ENCODE measurements at places on chromosomes 11 and 22.

DNA sequence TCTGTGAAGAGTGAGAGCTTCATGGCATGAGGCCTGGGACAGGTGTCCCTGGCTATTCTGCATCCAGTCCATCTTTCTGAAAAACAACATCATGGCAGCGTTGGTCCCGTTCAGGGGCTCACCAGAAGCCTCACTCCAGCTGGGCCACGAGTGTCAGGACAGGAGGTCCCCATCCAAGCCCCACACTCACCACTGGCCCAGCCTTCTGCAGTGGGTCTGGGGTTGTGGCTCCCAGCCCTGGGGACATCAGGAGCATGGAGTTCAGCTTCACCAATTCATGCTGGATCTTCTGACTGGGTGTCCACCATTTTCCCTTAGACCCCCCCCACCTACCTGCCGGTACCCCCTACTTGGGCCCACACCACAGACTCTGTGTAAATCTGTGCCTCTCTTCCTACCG lies 400.3 kb downstream of the BRD1 start:
- no peaks in the 10 kb centered on the region for H3K27me3 ChIP-seq
- H3K36me3 ChIP-seq = no peaks in the 10 kb centered on the region
- no peak overlapping the region for H3K27ac ChIP-seq
- H3K4me1 ChIP-seq = no peaks in the 10 kb centered on the region

- no peaks in the 10 kb centered on the region for H3K27me3 ChIP-seq
- DNase-seq = no peak
- peaks cover 79% of the 10 kb centered on the region for H3K4me1 ChIP-seq
- H3K36me3 ChIP-seq = peaks cover 44% of the 10 kb centered on the region
- peak overlapping the region; percentile 88 for H3K27ac ChIP-seq
- peak overlapping the region; percentile 20 for H3K4me3 ChIP-seq
These were observed 15.6 kb downstream of the TBC1D10A start for GRCh38 chr22:30310881-30311771.

DNA sequence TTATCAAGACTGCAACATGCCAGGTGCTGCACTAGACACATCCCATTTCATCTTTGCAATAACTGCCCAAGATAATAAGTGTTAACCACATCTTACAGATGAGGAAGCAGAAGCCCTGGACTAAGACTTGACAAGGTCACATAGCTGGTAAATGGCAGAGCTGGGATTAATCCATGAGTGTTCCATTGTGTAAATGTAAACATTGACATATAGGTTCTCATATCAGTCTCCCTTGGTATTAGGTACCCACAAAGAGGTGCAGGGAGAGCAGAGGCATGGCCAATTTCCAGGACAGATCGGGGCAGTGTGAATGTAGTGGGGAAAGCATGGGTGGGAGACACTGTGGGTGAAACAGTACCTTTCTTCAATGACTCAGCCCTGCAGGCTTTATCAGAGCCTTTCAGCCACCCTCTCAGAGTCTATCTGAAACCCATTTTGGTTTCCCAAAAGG lies 17.9 kb downstream of the MICAL2 start:
- no peak for DNase-seq
- H3K27ac ChIP-seq = no peak overlapping the region
- peaks cover 1% of the 10 kb centered on the region for H3K36me3 ChIP-seq
- peaks cover 38% of the 10 kb centered on the region for H3K4me1 ChIP-seq
- no peaks in the 10 kb centered on the region for H3K27me3 ChIP-seq

DNA sequence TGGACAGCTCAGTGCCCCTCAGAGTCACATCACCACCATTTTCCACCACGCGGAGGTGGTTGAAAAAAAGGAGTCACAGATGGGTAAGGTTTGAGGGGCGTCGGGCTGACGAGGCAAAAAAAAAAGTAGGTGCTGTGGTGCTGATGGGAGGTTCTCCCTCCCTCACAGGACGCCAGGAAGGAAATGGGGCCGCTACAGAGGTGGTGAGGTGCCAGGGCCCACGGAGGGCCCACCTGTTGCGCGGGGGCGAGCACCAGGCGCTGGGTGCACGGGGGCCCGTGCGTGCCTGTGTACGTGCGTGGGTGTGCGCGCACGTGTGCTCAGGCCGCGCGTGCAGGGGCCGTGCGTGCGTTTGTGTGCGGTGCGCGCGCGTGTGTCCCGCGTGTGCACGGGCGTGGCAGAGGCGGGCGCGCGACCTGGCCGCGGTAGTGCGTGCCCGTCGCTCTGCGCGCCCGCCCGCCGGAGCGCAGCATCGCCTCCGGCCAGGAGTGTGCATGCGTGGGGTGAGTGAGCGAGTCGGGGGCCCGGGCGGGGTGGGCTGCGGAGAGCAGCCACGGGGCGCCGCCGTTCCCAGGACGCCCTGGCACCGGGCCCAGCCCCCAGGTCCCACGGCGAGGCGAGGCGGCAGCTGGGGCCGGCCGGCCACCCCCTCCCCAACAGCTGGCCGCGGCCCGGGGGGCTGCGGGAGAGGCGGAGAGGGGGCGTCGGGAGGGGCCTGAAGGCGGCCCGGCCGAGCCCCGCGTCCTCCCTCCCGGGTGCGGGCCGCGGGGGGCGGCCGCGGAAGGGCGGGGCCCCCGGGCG lies 2.8 kb downstream of the PDGFB start:
- H3K27ac ChIP-seq = peak overlapping the region; percentile 43
- DNase-seq = peak; percentile 41
- peaks cover 23% of the 10 kb centered on the region for H3K4me1 ChIP-seq

DNA sequence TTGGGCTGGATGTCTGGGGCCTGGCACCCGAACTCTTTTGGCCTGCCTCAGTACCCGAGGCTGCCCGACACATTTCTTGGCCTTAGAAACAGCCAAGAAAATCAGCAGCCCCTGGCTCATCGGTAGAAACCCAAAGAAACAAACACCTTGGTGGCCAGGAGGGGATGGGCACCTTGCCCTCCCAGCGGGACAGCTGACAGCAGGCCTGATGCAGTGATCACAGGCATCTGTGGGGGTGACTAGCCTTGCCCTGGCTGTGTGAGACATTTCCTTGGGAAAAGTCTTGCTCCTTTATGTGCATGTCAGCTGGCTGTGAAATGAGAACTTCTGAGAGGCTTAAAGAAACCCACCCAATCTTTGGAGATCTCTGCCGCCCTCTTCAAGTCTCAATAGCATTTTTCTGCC lies 60.9 kb downstream of the SMIM38 start:
- no peaks in the 10 kb centered on the region for H3K36me3 ChIP-seq
- no peak for DNase-seq
- no peak overlapping the region for H3K4me3 ChIP-seq
- no peak overlapping the region for H3K27ac ChIP-seq
- no peaks in the 10 kb centered on the region for H3K4me1 ChIP-seq

GRCh38 chr11:108586600-108586999 lies 7.0 kb downstream of the EXPH5 start:
- H3K4me3 ChIP-seq = no peak overlapping the region
- peaks cover 6% of the 10 kb centered on the region for H3K27me3 ChIP-seq
- no peak overlapping the region for H3K27ac ChIP-seq
- DNase-seq = no peak
- peaks cover 2% of the 10 kb centered on the region for H3K36me3 ChIP-seq
- H3K4me1 ChIP-seq = peaks cover 3% of the 10 kb centered on the region

DNA sequence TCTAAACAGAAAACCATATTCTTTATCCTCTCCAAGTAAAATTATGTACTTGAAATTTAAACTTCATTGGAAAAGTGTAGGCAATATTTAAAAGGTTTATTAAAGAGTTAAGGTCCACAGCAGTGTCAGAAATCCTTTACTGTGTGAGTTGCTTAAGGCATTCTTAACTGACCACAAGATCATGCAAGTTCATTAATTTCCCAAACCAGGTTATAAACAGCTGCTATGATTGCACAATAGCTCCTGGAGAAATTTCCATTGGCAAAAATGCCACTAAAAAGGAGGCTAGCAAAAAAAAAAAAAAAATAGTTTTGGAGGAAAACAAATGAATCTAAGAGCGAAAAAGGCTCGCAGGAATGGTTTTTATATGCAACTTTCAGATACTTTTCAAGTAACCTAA lies 106.2 kb downstream of the ETS1 start:
- peak overlapping the region; percentile 86 for H3K4me3 ChIP-seq
- H3K4me1 ChIP-seq = peaks cover 92% of the 10 kb centered on the region
- H3K27me3 ChIP-seq = no peaks in the 10 kb centered on the region
- H3K36me3 ChIP-seq = peaks cover 90% of the 10 kb centered on the region
- DNase-seq = no peak

GRCh38 chr11:132531921-132532320 lies 1000.4 kb downstream of the OPCML start:
- peaks cover 3% of the 10 kb centered on the region for H3K4me1 ChIP-seq
- H3K36me3 ChIP-seq = no peaks in the 10 kb centered on the region
- no peak overlapping the region for H3K27ac ChIP-seq
- no peak for DNase-seq
- no peaks in the 10 kb centered on the region for H3K27me3 ChIP-seq

DNA sequence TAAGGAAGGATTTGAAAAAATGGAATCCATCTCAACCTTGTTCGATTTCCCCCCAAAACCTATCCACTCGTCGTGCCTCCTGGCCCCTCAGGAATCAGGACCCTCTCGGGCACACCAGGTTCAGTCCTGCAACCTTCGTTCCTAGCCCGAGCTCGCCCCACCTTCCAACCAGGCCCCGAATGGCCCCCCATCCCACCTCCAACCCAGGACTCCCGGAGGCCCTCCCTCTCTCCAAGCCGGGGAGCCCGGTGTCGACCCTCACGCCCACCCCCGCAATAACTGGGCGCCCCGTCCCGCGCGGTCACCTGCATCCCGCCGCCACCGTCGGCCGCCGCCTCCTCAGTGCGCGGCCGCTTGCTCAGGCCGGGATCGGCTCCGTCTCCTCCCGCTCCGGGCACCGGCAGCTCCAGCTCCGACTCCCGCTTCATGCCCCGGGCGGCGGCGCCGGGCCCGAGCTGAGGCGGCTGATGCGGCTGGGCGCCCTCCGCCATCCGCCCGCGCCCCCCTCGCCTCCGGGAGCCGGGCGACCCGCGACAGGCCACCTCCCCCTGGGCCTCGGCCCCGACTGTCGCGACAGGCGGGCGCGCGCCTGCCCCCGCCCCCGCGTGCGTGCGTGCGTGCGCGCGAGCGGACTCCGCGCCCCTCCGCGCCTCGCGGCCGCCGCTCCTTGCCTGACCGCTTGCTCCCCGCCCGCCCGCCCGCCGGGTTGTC lies 534 bp downstream of the RBFOX2 start:
- no peak overlapping the region for H3K27ac ChIP-seq
- peak; percentile 29 for DNase-seq

- H3K4me1 ChIP-seq = no peaks in the 10 kb centered on the region
- H3K36me3 ChIP-seq = no peaks in the 10 kb centered on the region
- H3K27ac ChIP-seq = no peak overlapping the region
- H3K27me3 ChIP-seq = peaks cover 7% of the 10 kb centered on the region
These were observed 87.5 kb downstream of the RTL6 start for GRCh38 chr22:44410451-44410991.

DNA sequence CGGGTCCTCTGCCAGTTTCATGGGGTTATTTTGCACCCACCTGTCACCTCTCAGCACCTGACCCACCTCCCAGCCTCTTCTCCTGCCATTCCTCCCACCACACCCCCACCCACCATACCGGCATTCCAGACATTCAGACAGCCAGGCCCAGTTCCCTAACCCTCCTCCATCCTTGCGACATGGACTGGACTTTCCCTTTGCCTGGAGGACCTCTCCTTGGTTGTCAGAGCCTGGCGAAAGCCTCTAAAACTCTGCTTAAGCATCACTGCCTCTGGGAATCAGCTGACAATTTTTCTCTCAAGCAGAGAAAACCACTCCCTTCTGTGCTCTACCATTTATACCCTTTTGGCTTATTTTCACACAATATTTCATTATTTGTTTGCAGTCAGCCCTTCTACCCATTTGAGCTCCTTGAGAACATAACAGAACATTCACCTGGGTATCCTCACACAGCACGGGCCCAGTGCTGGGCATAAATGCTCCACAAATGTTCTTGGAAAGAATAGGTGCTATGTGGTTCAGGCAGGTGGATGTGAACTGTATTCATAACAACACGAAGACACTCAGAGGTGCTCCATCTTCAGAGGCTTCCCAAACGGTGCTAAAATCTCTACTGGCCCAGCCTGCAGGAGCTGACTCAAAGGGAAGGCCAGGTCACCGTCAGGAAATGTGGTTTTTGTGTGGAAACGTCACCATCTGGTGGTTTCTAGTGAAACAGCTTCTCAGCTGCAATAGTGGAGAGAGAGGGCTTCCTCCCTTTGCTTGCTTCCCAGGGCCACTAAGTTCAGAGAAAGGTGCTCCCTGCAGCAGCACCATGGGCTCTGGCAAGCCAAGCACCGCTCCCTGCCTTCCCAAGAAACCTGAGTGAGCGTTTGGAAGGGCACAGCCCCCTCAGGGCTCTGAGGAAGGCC lies 10.4 kb downstream of the SPATA19 start:
- H3K36me3 ChIP-seq = no peaks in the 10 kb centered on the region
- H3K4me3 ChIP-seq = no peak overlapping the region
- peaks cover 5% of the 10 kb centered on the region for H3K27me3 ChIP-seq
- peak; percentile 52 for DNase-seq
- peaks cover 3% of the 10 kb centered on the region for H3K4me1 ChIP-seq

DNA sequence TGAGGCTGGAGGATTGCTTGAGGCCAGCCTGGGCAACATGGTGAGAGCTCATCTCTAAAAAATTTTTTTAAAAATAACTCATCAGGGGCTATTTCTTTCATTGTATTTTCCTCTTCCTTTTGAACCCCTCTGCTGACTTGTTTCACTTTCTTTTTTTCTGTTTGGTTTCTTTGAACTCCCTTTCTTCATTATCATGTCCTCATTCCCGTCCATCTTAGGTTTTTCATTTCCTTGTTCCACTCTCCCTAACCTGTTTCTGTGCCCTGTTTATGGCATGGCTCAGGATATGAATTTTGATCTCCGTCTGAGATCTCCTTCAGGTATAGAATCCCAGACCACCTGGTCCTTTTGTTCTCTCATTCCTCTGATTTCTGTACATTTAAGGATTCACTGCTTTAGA lies 12.5 kb downstream of the MARK2 start:
- DNase-seq = no peak
- no peaks in the 10 kb centered on the region for H3K27me3 ChIP-seq
- peaks cover 30% of the 10 kb centered on the region for H3K36me3 ChIP-seq
- H3K27ac ChIP-seq = peak overlapping the region; percentile 88

GRCh38 chr11:116833816-116834534 lies 3.4 kb downstream of the APOA1 start:
- peaks cover 10% of the 10 kb centered on the region for H3K4me1 ChIP-seq
- DNase-seq = no peak
- H3K4me3 ChIP-seq = no peak overlapping the region
- H3K36me3 ChIP-seq = no peaks in the 10 kb centered on the region
- no peak overlapping the region for H3K27ac ChIP-seq

DNA sequence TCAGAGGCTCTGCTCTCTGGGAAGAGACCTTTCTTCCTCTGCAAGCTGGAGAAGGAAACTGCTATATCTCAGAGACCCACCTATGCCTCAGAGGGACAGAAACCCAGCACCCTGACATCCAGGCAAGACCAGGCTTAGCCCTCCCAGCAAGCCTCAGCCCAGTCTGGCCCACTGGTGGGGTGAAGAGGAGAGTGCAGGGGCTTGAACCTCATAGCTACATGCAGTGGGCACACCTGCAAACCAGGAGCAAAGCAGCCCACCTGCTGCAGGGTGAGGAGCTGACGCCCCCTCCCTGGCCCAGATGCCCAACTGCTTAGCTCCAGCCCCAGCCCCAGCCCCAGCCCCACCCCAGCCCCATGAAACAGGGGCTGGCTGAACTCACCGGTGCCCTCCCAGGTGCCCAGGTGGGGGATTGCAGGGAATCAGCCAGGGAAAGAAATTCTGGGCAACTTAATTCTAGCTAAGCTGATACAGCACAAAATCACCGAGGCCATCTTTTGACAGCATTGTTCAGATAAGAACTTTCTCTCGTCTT lies 246.8 kb downstream of the BUD13 start:
- no peaks in the 10 kb centered on the region for H3K36me3 ChIP-seq
- no peak for DNase-seq
- no peaks in the 10 kb centered on the region for H3K4me1 ChIP-seq
- no peak overlapping the region for H3K4me3 ChIP-seq
- no peak overlapping the region for H3K27ac ChIP-seq

- peaks cover 9% of the 10 kb centered on the region for H3K4me1 ChIP-seq
- no peak overlapping the region for H3K4me3 ChIP-seq
- DNase-seq = no peak
- peaks cover 13% of the 10 kb centered on the region for H3K27me3 ChIP-seq
These were observed 64.3 kb upstream of the RASD2 start for GRCh38 chr22:35476341-35476740.
